Renal cortex interstitium (tissue), 15 donors: ENCODE measurements at places on chromosomes 16 and 17. TPM values are rescaled to one million over a fixed set of nuclear protein-coding genes. Genes with fewer than 3 reads are reported as not detected.

DNA sequence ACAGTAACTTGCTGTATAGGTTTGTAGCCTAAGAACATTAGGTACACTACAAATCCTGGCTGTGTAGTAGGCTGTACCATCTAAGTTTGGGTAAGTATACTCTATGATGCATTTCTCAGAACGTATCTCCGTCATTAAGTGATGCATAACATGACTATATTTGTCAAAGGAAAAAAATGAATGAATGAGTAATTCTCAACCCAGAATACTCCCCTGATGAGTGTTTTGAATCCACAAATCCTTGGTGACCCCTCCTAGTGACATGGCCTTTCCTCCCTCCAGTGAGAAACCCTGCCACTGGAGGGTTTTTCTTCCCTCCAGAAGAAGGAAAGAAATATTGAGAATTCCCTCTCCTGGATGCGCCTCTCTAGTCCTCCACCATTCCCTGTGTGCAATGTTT is 24.0 kb upstream of the SALL1 start:
- DNase-seq, result no peak

GRCh38 chr17:41539979-41540701 is 12.0 kb upstream of the KRT19 start:
- DNase-seq, result no peak

- DNase-seq, result no peak
Measured at GRCh38 chr17:79721993-79722671, 8.6 kb upstream of the ENPP7 start.

GRCh38 chr16:88541831-88542616 is 28.2 kb upstream of the ZC3H18 start:
- no peak for DNase-seq

DNA sequence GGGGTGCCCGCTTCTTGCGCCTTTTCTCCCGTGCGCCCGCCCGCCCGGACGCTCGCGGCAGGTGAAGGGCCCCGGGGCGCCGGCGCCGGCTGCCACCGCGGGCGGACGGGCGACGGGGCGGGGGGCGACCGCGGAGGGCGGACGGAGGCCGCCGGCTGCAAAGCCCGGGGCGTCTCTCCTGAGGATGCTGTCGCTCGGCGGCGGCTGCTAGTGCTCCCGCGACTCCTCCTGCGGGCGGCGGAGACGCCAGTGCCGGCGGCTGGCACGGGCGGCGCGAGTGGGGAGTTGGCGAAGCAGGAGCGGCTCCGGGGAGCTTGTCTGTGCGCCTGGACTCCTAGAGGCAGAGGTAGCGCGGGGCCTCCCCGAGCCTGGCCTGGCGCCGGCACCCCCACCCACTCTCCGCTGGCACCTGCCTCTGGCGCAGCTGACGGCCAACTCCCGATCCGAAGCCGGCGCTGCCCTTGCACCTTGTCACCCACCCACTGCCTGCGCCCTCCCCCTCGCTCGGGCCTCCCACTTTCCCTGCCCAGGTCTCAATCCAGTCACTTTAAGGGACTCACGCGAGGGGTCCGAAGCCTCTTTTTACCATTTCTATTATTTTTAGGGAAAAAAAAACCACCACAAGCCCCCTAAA is at the start of gene FAM20A:
Gene FAM20A, minus strand, starts transcription at position 437 of the 634 bp plus-strand sequence. CDS start 701 bp downstream, outside the sequence.
- no peak for DNase-seq

DNA sequence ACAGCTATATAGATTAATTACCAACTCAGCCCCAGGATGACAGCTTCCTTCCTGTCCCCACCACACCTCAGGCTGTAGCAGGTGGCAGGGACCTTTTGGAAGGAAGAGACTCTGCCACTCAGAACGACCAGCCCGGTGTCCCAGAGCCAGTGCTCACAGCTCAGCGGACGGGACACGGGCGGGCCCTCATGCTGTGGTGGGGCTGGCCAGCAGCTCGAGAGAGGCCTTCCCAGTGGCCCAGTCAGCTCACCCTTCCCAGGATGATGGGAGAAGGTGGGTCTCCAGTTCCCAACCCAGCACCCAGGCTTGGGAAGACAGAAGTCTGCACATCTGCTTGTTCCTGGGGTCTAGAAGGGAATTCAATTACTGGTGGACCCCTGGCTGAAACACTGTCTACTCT is 10.5 kb downstream of the NUDT16L1 start:
- no peak for DNase-seq

DNA sequence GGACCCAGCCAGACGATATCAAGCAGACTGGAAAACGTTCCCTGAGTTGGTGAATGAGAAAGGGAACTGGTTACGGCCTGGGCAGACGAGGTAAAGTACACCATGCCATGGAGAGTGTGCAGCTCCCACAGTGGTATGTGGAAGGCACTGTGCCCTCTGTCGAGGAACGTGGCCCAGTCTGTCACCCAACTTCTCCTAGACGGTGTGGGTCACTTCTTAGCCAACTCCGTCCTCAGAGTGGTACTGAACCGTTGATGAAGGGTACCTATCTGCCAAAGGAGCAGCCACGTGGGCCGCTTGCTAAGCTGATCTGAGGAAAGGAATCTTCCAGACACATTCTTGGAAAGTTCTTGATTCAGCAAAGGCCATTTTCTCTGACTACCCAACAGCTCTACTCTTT is 56.0 kb upstream of the AXIN2 start:
- no peak for DNase-seq

GRCh38 chr17:77215281-77215680 is 74.5 kb downstream of the SEC14L1 start:
- no peak for DNase-seq

- no peak for DNase-seq
Measured at GRCh38 chr16:85179344-85180046, 67.2 kb upstream of the CIBAR2 start.

DNA sequence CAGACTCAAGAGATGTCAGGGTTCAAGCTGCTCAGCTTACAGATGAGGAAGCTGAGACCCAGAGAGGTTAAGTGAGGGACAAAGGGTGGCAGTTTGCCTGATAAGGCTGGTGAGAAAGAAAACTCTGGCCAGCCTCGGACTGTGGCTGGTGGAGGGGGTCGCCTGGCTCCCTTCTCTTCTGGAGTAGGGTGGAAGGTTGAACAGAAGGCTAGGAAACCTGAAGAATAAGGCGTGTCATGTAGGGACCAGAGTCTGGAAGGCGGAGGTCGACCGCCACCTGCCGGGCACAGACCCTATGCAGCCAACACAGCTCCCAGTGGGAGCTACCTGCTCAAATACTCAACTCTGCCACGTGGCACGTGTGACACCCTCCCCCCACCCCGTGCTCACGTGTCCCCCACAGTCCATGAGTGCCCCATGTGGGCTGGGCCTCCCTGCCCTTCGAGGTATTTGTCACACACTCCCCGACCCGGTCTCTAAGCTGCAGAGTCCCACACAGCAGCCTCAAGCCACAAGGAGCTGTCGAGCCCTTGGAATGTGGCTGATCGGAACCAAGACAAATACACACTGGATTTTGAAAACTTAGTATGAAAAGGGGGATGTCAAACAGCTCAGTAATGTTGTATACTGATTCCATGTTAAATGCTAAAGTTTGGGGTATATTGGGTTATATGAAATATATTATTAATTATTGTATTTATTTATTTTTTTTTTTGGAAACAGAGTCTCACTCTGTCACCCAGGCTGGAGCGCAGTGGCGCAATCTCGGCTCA is 11.8 kb downstream of the HID1 start:
- no peak for DNase-seq

DNA sequence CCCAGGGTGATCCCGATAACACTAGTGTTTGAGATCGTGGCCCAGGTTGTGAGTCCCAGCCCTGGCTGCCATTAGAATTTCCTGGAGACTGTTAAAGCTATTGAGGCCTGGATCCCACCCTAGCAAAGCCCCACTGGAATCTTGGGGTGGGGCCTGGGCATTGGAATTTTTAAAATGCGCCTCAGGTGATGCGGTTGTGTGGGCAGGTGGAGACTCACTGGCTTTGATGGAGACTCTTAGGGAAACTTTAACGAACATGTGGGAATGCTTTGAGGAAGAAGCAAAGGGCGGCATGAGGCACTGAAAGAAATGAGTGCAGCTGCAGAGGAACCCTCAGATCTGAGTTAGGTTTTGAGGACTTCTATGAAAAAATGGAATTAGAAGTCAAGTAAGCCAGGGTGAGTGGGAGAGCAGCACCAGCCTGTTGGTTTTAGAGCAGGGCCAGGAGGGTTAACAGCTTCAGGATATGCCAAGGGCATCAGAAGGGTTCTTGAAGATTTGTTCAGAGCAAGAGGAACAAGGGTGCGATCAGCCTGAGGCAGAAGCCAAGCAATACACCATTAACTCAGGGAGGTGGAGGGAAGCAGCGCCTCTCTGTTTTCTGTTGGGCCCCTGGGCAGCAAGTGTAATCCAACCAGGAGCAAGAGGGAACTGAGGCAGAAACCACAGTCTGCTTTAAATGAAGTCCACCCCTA is 42.5 kb downstream of the KSR1 start:
- no peak for DNase-seq

DNA sequence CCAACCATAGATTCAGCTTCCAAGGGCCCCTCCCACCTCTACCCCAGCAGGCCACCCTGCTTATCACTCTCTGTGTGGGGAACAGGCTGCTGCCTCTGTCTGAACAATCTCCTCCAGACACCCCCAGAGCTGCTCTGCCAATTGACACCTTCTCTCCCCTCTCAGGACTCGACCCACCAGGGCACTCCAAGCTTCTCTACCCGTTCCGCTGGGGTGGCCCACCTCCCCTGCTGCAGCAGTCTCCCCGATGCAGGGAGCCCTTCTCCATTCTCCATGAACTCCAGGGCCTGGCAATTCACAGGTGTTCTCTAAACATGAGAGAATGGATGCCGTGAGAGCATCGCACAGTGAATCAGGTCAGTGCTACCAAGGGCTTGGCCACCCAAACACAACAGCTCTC is 28.3 kb upstream of the FAAP100 start:
- no peak for DNase-seq

- peak; percentile 46 for DNase-seq
Measured at GRCh38 chr17:38572669-38573365, 32.9 kb downstream of the SRCIN1 start.

GRCh38 chr17:3989041-3989886 is 25.0 kb upstream of the ATP2A3 start:
- no peak for DNase-seq

DNA sequence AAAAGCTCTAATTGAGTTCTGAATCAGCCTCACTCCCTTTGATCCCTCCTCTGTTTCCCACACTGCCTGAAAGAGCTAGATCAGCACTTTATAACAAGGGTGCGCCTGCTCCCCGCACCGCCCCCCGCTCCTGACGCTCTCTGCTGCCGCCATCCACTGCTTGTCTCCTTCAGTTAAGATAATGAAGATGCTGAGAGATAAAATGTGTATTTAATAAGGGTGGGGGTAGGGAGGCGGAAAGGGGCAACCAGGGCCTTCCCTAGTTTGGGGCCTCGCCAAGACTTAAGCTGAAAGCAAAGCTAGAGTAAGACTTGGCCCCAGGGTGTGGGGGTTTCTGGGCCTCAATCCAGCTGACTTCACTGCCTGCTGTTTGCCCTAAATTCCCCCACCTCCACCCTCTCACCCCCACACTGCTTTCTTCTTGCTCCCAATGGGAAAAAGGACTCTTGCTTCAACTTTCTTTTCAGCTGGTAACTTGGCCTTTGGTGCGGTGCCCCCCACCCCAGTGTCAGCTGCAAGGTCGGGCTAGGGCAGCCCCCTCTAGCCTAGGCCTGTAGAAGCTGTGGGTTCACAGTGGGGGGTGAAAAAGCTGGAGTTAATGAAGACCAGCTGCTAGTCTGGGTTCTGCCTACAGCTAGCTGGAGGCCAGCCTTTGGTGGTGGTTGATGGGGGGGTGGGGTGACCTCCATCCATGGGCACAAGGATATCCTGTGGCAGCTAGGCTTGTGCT is 1.8 kb upstream of the RARA start:
- no peak for DNase-seq

- DNase-seq, result no peak
Measured at GRCh38 chr16:18809165-18809564, 7.8 kb upstream of the ARL6IP1 start.

- no peak for DNase-seq
Measured at GRCh38 chr16:81190667-81191066, 47.8 kb upstream of the BCO1 start.

DNA sequence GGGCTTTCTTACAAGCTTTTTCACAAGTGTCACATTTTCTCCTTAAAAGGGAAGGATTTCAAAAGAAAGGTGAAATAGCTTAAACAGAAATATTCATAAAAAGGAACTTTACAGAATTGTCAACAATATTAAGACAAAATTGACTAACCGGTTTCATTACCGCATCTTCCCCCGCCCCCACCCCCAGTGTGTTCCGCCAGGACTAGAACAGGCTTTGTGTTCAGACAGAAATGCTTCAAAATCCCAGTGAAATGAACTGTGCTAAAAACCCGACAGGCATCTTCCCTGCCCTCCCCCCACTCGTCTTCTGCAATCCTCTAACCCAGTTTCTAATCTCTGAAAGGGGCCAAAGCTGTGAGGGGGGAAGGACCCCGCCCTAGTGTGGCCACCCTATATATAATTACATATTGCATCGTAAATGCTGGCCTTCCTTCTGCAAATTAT is 990 bp upstream of the ROGDI start:
- DNase-seq, result no peak

- peak; percentile 22 for DNase-seq
Measured at GRCh38 chr17:3038941-3039340, 24.5 kb downstream of the OR1D5 start.

DNA sequence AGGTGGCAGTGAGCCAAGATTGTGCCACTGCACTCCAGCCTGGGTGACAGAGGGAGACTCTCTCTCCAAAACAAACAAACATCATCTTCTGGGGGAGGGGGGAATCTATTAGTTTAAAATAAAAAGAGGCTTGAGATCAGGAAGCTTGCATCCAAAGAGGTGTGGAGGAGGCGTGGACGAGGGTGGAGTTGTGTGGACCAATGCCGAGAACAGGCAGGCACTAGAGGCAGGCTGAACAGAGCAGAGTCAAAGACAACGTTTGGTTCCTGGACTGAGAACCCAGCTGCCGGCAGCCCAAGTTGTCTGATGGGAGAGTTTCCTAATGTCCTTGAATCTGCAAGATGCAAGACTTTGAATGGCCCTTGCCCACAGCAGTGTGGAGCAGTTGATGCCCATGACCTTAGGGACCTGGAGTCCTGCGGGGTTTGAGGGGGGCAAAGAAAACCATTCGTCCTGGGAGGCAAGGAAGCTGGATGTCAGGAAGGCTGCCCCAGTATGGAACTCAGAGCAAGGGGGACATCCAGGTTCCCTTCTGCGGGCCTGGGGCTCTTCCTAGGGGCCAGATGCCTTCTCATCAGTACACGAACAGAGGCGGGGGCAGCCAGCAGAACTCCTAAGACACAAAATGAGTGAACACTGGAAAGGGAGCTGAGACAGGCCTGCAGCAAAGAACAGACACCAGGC is 9.2 kb downstream of the TBC1D16 start:
- DNase-seq, result no peak

DNA sequence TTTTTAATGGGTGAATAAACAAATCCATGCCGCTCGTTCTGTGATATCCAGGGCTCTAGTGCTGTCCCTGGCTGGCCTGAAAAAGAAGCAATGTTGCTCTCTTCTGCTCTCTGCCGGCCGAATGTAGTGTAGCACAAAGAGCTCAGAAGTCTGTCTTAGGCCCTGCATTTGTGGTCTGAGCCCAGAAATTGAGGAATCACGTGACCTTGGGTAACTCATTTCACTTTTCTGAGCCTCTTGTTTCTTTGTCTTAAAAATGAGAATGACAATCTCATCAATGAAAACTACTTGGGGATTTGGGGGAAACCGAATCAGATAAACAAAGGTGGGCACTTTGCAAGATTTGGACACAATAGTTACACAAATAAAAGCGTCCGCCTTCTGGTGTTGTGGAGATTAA is 381.6 kb upstream of the ASIC2 start:
- peak; percentile 43 for DNase-seq

- DNase-seq, result no peak
Measured at GRCh38 chr17:73795730-73796129, 151.5 kb upstream of the SDK2 start.

Gene ETV4
- 45.6 TPM for polyA plus RNA-seq

Gene CXCL16
- 23.2 TPM for polyA plus RNA-seq

Gene GAST
- polyA plus RNA-seq, result not detected

Gene NOTUM
- polyA plus RNA-seq, result 3.3 TPM

Gene CCL3
- polyA plus RNA-seq, result 0.35 TPM

Gene CCR7
- polyA plus RNA-seq, result 0.11 TPM

Gene SUPT4H1
- polyA plus RNA-seq, result 142 TPM
